C1 segment of cervical spinal cord (tissue), 14 donors: ENCODE measurements at places on chromosomes 7 and 10.

GRCh38 chr7:35758421-35758820, 42.4 kb upstream of the SEPTIN7 start:
- DNase-seq, result no peak

- DNase-seq, result no peak
Measured at GRCh38 chr10:29473087-29473356, 161.7 kb downstream of the SVIL start.

DNA sequence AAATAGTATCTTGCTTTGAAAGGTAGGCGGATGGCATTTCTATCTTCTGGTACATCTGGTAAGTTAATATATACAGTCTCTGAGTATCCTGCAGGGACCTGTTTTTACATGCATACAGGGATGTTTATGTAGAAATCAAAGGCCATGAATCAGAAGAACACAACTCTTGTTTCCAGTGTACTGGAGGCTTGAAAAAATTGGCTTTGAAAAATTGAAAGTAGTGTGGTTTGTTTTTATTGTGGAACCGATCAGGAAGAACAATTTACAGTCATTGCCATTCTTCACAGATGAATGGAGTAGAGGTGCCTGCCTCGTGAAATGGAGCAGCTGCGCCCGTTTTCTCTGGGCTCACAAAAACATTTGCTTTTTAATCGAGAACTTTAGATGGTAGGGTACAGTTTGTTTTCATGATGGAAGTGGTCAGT, 54.0 kb upstream of the RPA3 start:
- DNase-seq, result no peak

DNA sequence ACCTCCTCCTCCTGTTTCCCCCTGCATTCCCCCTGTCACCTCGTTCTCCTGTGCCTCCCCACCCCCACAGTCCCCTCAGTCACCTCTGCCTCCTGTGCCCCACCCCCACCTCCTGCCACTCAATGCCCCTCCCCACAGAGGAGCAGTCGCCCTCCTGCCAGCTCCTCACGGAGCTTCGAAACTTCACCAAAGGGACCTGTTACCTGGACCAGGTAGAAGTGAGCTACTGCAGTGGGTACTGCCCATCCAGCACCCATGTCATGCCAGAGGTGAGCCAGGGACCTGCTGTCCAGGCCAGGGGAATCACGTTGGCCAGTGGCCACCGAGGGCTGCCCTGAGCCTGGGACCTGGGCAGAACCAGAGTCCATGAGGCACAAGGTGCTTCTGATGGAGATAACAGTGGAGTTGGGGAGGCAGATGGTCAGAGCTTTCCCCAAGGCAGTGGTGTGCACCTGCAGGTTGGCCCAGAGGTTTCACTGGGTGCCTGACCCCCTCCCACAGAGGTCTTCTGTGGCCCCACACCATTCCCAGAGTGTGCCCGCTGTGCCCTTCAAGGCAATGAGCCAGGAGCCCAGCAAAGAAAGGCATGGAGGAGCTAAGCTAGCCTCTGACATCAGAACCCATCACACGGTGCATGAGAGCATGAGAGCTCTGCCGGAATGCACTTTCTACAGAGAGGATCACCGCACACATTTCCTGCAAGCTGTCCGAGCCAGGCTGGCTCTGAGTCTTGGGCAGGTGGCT, 7.0 kb upstream of the ZNF862 start:
- no peak for DNase-seq

DNA sequence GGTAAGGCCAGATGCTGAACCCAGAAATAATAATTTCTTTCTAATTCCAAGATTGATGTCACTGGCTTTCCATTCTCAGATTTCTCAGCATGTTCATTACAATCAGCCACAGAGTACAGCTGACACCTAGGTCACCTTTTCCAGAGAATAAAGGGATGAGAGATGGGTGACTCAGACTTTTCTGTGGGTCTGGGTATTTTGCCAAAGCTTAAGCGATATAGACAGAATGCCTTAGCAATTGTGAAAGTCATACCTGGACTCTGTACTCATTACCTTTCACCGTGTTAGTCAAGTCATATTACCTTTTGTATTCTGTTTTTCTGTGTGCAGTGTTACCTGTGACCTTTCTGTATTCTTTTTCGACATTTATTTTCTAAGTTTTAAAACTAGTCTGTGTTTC, 10.6 kb upstream of the PRTFDC1 start:
- no peak for DNase-seq

GRCh38 chr10:78688901-78689583, 379.7 kb upstream of the ZMIZ1 start:
- DNase-seq, result peak; percentile 76

DNA sequence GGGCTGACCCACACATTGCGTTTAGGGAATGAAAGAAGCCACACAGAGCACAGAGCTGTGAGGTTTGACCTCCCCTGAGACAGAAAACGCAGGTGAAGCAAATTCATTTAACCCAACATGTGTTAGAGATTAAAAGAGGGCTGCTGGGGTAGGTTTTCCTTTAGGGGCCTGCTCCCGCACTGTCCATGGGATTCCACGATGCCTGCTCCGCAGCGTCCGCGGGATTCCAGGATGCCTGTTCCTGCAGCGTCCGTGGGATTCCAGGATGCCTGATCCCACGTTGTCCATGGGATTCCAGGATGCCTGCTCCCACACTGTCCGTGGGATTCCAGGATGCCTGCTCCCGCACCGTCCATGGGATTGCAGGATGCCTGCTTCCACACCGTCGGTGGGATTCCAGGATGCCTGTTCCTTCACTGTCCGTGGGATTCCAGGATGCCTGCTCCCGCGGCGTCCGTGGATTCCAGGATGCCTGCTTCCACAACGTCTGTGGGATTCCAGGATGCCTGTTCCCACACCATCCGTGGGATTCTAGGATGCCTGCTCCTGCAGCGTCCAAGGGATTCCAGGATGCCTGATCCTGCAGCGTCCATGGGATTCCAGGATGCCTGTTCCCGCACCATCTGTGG, 78.7 kb downstream of the VIPR2 start:
- no peak for DNase-seq

GRCh38 chr10:133212853-133213494, 17.0 kb upstream of the UTF1 start:
- DNase-seq, result no peak
